ENCODE measurements at places on chromosomes 2 and 18. TPM values are rescaled to one million over a fixed set of nuclear protein-coding genes. Genes with fewer than 3 reads are reported as not detected.

DNA sequence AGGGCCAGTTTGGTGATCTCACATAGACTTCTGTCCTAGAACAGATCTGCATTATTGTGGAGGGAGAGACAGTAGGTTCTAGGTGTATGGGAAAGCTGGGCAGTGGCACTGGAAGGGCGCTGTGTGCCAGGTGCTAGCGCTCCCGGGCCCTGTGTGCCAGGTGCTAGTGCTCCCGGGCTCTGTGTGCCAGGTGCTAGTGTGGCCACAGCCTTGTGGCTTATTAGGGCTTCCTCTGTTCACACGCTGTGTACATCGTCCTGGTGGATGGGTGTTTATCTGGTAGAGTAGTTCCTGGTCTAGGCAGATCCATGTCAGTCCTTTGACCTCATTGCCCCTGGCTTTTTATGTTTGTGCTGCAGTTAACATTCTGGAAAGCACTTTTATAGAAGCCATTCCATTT lies 263.4 kb downstream of the AGAP1 start:
- DNase-seq = no peak
- no peak overlapping the region for H3K27ac ChIP-seq
- H3K27me3 ChIP-seq = no peaks in the 10 kb centered on the region
- H3K4me1 ChIP-seq = no peaks in the 10 kb centered on the region

DNA sequence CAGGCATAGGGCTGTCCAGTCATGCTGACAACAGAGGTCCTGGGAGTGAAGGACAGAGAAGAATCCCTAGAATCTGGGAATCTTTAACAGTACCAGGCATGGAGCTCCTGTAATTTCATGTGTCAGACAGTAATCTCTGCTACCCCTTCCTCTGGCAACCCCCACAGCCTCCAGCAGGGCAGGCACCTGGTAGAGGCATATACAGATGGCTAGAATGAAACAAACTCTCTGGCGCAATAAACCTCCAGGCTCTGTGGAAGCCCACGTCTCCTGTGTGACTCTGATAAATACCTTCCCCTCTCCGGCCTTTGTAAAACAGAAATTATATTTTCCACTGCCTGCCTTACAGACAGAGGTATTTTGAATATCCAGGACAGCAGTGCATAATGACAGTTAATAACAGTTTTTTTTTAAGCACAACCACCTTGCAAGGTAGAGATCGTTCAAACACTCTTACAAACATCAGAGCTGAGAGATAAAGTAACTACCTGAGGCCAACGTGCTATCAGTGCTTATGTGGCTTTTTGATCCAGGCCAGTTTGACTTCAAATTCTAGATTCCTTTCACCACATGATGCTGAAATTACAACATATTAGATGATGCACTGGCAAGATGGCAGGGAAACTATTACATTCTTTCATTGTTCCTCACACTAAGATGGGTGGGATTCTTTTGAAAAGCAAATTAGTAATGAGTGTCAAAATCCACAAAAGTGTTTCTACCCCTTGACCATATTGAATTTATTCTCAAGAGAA lies 47.7 kb upstream of the TMEM247 start:
- H3K27ac ChIP-seq = no peak overlapping the region
- H3K27me3 ChIP-seq = no peaks in the 10 kb centered on the region
- DNase-seq = no peak
- no peaks in the 10 kb centered on the region for H3K36me3 ChIP-seq
- H3K4me3 ChIP-seq = no peak overlapping the region

DNA sequence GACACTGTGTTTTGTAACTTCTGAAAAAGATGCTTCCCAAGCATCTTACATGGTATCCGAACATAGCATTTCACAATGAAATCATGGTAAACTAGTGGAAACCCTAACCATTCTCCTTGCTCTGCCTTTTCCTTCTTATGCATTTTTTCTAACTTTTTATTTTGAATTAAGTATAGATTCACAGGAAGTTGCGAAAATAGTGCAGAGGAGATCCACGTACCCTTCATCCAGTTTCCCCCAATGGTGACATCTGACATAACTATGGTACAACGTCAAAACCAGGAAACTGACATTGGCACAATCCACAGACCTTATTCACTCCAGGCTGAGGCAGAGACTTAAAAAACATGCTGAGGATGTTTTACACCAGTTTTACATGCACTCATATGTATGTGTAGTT lies 38.3 kb downstream of the AAK1 start:
- H3K27me3 ChIP-seq = no peaks in the 10 kb centered on the region
- H3K27ac ChIP-seq = no peak overlapping the region
- DNase-seq = no peak
- no peaks in the 10 kb centered on the region for H3K36me3 ChIP-seq
- H3K4me1 ChIP-seq = peaks cover 9% of the 10 kb centered on the region

DNA sequence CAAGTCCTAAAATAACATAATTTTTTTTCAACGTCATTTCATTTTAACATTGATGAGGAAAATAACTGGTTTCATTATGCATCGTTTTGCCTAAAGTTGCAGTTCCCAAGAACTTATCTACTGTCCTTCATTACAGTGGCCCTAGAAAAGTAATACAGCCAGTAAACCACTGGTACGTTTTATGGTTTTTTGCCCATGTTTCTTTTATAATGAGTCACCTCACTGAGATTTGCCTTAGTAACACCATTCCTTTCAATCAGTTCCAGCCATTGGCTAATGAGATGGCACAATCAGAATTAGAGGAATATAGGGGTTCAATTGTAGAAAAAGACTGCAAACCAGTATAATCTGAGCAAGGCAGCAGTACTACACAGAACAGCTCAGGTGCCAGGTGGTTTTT lies 422.6 kb upstream of the LYPD1 start:
- H3K4me1 ChIP-seq = no peaks in the 10 kb centered on the region

DNA sequence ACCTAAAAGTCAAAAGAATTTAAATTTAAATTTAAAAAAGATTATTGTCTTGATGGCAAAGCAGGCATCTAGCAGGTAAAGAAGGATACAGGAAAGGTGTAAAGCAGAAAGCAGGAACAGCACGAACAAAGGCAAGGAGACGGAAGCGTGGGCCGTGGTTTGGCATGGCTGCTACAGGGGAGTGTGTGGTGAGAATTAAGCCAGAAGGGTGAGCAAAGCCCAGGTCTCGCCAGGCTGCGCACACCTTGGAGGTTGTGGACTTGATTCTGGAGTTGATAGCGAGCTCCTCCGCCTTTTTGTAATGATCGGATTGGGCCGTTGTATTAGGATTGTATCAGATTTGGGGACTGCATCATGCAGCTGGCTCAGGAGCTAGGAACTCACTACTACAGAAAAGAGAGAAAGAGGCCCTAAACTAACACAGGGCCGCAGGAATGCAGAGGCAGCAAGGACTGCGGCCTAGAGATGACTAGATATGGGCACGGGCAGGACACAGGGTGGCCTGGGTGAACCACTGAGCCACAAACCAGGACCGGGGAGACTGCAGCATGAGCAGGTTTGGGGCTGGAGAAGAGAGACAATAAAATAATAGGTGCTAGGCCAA lies 71.4 kb upstream of the TMEM247 start:
- H3K4me1 ChIP-seq = peaks cover 3% of the 10 kb centered on the region
- no peaks in the 10 kb centered on the region for H3K27me3 ChIP-seq
- H3K27ac ChIP-seq = no peak overlapping the region
- H3K4me3 ChIP-seq = no peak overlapping the region

GRCh38 chr18:60649107-60649506 lies 276.5 kb upstream of the MC4R start:
- DNase-seq = no peak
- no peaks in the 10 kb centered on the region for H3K4me1 ChIP-seq
- no peak overlapping the region for H3K4me3 ChIP-seq
- no peak overlapping the region for H3K27ac ChIP-seq
- H3K36me3 ChIP-seq = no peaks in the 10 kb centered on the region

DNA sequence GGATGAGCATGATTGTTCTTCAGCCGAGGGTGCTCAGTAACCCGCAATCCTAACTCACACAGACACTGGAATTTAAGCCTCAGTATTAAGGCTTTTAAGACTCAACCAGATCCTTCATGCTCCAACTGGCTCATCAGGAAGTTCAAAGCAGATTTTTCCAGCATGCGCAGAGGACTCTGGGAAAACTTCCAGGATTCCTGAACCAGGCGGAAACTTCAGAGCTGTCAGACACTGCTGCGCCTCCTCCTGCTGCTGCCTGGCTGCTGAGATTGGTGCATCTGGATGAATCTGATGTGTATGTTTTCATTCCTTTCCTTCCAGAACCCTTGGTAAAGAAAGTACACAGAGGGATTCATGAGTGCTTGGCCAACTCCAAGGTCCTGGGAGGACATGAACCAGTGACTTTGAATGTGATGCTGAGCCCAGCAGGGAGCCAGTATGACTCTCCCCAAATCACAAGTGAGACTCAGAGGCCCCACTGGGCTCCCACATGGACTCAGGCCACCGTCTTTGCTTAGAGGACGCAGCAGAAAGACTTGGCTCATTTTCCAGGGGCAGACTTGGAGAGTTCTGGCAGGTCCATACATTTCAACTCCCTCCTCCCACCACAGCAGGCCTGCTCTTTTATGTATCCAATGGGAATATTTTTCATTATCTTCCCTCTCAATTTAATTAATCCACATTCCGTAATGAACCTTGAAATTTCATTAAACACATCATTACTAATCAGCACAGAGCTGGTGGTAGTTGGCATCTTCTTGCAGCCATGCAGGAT lies 143.5 kb upstream of the HDAC4 start:
- no peak overlapping the region for H3K4me3 ChIP-seq
- H3K4me1 ChIP-seq = no peaks in the 10 kb centered on the region
- no peak for DNase-seq
- no peaks in the 10 kb centered on the region for H3K36me3 ChIP-seq

- H3K4me1 ChIP-seq = no peaks in the 10 kb centered on the region
- H3K27me3 ChIP-seq = no peaks in the 10 kb centered on the region
- DNase-seq = no peak
- H3K36me3 ChIP-seq = no peaks in the 10 kb centered on the region
- no peak overlapping the region for H3K27ac ChIP-seq
- H3K4me3 ChIP-seq = no peak overlapping the region
Observed at GRCh38 chr2:204321027-204321800, 224.1 kb upstream of the PARD3B start.

Gene DIPK1C
- not detected for total RNA-seq

DNA sequence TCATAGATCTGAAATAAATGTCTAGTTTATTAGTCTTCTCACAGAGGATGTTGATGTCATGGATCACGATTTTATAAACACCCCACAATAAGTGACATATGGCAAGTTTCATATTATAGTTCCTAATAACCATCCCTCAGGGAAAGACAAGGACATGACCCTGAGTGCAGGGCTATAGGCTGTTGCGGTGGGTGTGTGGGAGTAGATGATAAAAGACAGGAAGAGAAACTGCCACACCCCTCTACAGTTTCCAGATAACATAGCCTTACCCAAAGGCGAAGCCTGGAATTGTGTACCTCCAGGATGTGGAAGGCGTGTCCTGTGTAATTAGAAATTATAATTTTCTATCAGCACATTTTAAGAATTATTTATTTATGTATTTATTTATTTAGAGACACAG lies 2.4 kb upstream of the NEDD4L start:
- no peak overlapping the region for H3K27ac ChIP-seq
- H3K4me3 ChIP-seq = no peak overlapping the region
- no peaks in the 10 kb centered on the region for H3K36me3 ChIP-seq
- no peak for DNase-seq
- H3K4me1 ChIP-seq = peaks cover 7% of the 10 kb centered on the region

Data from upper lobe of right lung (tissue), 1 donor.